ENCODE measurements at places on chromosomes 7 and 10.

DNA sequence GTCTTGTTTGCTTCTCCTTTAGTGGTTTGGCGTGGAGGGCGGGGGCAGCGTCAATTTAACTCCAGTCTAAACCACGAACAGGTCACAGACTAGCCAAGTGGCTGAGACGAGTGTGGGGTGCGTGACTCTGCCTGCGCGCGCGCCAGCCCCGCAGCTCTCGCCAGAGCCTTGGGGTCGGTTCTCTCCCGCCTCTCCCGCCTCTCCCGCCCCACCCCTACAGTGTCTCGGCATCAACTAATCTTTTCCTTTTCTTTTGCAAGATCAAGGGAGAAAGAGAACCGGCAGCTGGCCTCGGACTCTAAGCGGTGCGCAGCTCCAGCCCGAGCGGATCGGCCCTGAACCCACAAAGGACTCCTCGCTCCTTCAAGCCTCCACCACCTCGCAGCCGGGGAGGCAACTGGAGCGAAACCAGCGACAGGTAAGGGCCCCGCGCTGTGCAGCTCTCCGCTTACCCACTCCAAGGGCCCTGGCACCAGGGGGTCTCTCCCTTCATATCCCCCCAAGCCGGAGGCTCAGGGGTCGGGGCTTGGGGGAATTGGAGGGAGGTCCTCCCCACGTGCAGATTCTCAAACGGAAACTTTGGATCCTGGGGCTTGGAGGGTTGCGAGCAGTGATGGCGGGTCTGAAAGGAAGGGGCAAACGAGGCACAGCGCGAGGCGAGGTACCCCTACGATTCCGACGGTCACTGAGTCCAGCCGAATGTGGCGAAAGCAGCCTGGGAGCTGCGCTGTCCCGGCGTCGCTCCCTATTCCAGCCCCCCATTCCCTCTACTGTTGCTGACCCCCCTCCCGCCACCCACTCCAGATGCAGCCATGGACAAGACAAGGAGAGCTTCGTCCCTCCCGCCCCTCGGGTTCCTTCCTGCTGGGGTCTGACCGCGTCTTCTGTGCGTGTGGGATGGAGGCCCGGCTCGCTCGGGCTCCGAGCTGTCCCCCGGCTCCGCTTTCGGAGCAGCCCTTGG lies 829 bp downstream of the CHRM2 start:
- no peak for DNase-seq

DNA sequence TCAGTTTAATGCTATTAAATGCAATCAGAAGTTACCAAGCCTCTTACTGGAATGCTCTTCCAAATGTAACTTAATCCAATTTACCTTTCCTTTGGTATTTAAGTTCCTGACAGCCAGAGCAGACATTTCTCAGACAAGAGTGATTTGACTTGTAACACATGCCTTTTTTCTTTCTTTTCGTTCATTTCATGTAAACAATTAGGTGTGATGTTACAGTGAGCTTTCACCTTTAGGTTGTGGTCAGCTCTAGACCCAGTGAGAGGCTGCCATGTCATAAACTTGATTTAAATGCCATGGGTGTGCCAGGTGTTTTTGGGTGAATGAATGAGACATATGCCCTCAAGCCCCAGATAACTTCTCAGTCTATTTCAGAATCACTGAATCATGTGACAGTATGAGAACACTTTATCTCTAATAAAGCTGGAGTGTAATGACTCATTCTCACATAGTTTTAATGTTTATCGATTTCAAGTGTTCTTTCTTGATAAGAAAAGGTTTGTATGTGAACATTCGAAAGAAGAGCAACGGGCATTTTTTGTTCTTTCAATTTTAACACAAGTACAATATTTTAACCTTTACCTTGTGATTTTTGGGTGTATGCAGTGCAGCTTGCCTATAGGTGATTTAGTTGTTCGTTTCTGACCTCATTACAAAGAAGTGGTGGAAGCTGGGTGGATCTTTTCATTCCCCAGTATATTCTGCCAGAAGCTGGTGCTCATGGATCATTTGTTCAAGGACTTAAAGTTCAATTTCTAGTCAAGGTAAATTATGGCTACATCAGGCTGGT lies 61.5 kb downstream of the CHN2 start:
- no peak for DNase-seq

- no peak for DNase-seq
Measured at GRCh38 chr7:73452999-73453635, 19.5 kb downstream of the FZD9 start.

GRCh38 chr7:70082099-70082611 lies 483.9 kb downstream of the AUTS2 start:
- DNase-seq: no peak

- DNase-seq: no peak
Measured at GRCh38 chr10:100858261-100858660, 54.5 kb upstream of the SLF2 start.

- DNase-seq: no peak
Measured at GRCh38 chr10:89173075-89173474, 34.0 kb downstream of the CH25H start.

- no peak for DNase-seq
Measured at GRCh38 chr7:35259523-35259908, 5.6 kb upstream of the TBX20 start.

GRCh38 chr7:95316588-95316987 lies 7.7 kb downstream of the PON1 start:
- no peak for DNase-seq

DNA sequence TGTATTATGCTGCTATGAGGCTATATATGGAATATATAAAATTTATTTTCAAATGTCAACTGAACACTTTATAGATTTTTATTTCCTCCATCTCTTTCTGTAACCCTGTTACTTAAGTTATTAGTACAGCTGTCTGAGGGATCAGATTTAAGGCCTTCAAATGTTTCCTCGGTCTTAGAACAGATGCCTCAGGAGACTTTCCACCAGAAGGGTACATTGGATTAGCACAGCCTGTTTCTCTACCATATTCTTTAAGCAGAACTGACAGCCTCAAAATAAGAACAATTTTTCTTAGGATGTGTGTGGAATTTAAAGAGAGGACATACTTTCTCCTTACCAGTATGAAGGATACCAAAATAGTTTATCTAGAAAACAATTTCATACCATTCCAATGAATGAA lies 53.0 kb upstream of the HGF start:
- DNase-seq: no peak

DNA sequence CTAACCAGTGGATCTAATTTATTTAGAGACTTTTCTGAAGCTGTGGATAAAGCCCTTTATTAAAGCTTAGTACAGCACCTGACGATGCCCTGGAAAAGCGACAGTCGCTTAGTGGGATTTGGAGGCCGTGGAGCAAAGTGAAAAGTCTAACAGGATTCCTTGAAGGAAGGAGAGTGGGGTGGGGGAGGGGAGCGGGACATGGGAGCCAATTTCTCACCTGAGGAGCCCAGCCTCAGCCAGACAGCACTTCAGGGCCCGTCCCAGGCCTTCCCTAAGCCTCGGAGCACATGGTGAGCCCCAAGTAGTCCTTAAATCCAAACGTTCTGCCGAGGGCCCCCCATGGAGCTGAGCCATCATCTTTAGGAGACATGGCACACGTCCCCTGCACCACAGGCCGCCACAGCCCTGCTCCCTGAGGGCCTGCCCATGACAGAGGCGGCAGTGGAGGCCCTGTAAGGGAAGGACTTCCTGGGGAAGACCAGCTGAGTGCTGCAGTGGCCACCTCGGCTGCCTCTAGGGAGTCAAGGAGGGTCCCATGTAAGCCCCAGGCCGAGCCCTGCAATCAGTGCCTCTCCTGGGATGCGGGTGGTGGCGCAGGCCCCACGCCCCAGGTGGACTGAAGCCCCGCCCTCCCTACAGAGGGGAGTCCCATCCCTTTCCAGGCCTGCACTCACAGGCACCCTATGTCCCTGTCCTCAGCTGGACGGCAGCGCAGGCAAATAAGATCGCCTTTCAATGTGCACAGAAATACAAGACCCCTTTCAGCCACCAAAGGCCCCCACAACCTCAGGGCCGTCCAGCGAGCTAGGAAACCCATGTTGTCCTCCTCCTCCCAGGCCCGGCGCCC lies 187.0 kb downstream of the MAD1L1 start:
- DNase-seq: no peak

Measured in stimulated activated CD4-positive, alpha-beta T cell treated with anti-CD3 and anti-CD28 coated beads, Interleukin-15, amount 100 ng/mL, for 1 hour (primary cell).